ENCODE measurements at places on chromosomes 16 and 17. TPM values are rescaled to one million over a fixed set of nuclear protein-coding genes. Genes with fewer than 3 reads are reported as not detected.

Gene CCDC144A
- total RNA-seq = 0.53 TPM

Gene KRTAP4-1
- 0.84 TPM for total RNA-seq

Gene CCL1
- total RNA-seq = not detected

Gene RAC3
- total RNA-seq = 4.2 TPM

Gene KRTAP1-5
- not detected for total RNA-seq

Gene RUNDC3A
- total RNA-seq = 0.34 TPM

Gene MAP2K4
- total RNA-seq = 32.7 TPM

Gene TP53TG3B
- total RNA-seq = not detected

Gene CA7
- total RNA-seq = 59.3 TPM

Gene ADORA2B
- 11.9 TPM for total RNA-seq

Gene NOS2
- 10.5 TPM for total RNA-seq

Gene MC1R
- total RNA-seq = 4.1 TPM

Gene KRT33A
- not detected for total RNA-seq

Gene CRYBA1
- total RNA-seq = not detected

Gene LITAFD
- not detected for total RNA-seq

Gene LDHD
- 67.2 TPM for total RNA-seq

Gene BCL6B
- total RNA-seq = 2.5 TPM

Gene GLIS2
- total RNA-seq = 21.1 TPM

Gene CES5A
- total RNA-seq = not detected

Gene SMIM36
- total RNA-seq = not detected

Gene ATP2A3
- total RNA-seq = 253 TPM

Gene WNK4
- 55.8 TPM for total RNA-seq

Gene MARCHF10
- not detected for total RNA-seq

Gene DNAI2
- not detected for total RNA-seq

Gene ELMO3
- total RNA-seq = 42.1 TPM

Gene FBXO39
- total RNA-seq = not detected

Gene MYH3
- total RNA-seq = 2.0 TPM

Gene TNP2
- total RNA-seq = not detected

Gene TMEM235
- total RNA-seq = not detected

Gene IST1
- 278 TPM for total RNA-seq

Gene TBC1D3G
- not detected for total RNA-seq

Gene ASB16
- total RNA-seq = 0.29 TPM

Gene OR2C1
- not detected for total RNA-seq

Gene NOTUM
- 0.13 TPM for total RNA-seq

Gene MAPT
- 61.5 TPM for total RNA-seq

Gene CTRB1
- 0.67 TPM for total RNA-seq

Gene HSF5
- total RNA-seq = 0.09 TPM

Gene CCL22
- total RNA-seq = 0.51 TPM

Gene SPIRE2
- total RNA-seq = 118 TPM

Gene MGAT5B
- 0.65 TPM for total RNA-seq

Gene CDH1
- total RNA-seq = 667 TPM

Gene NPIPA7
- total RNA-seq = 4.6 TPM

Gene KRT36
- total RNA-seq = not detected

Gene NAE1
- 52.9 TPM for total RNA-seq

Gene RAI1
- total RNA-seq = 29.2 TPM

All from mucosa of descending colon (tissue), 3 donors.